ENCODE measurements at places on chromosomes 12 and 14. TPM values are rescaled to one million over a fixed set of nuclear protein-coding genes. Genes with fewer than 3 reads are reported as not detected.

GRCh38 chr12:6575648-6576047 lies 7.6 kb upstream of the NOP2 start:
- H3K36me3 ChIP-seq: peaks cover 54% of the 10 kb centered on the region
- no peaks in the 10 kb centered on the region for H3K27me3 ChIP-seq
- H3K27ac ChIP-seq: no peak overlapping the region
- no peaks in the 10 kb centered on the region for H3K4me1 ChIP-seq
- no peak overlapping the region for H3K4me3 ChIP-seq

DNA sequence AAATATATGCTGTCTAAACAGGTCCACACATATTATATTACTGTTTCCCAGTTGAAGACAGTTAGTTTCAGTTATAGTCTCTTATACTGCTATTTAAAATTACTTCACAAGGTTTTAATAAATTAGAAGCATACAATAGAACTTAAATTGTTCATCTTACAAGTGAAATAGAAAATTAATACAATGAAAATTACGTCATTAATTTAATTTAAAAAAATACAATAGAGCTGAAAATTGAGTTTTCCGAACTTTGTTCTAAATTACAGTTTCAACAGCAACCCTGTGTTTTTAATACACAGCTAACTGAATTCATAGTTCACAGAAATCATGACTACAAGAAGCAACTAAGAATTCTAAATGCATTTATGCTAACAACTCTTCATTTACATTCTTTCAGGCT lies 525.7 kb upstream of the FOXG1 start:
- H3K36me3 ChIP-seq: no peaks in the 10 kb centered on the region
- no peaks in the 10 kb centered on the region for H3K4me1 ChIP-seq
- DNase-seq: no peak
- no peak overlapping the region for H3K27ac ChIP-seq

DNA sequence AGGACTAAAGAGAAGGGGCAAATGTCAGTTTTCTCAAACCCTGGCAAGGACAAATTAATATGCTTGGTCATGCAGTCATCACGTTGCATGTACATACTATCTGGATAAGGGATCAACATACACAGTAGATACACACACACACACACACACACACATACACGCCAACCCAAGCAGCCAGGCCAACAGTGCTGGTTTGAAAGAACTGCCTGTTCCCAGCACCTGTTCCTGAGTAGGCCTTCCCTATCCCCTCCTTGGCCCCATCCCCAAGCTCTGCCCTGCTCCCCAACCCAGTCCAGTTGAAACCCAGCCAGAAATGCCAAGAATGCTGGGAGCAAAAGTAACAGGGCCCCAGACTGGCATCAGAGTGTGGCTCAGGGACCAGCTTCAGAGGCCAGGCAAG lies 4.4 kb downstream of the ITGA7 start:
- H3K27ac ChIP-seq: no peak overlapping the region
- no peak overlapping the region for H3K4me3 ChIP-seq
- DNase-seq: no peak
- peaks cover 41% of the 10 kb centered on the region for H3K27me3 ChIP-seq
- H3K36me3 ChIP-seq: no peaks in the 10 kb centered on the region

DNA sequence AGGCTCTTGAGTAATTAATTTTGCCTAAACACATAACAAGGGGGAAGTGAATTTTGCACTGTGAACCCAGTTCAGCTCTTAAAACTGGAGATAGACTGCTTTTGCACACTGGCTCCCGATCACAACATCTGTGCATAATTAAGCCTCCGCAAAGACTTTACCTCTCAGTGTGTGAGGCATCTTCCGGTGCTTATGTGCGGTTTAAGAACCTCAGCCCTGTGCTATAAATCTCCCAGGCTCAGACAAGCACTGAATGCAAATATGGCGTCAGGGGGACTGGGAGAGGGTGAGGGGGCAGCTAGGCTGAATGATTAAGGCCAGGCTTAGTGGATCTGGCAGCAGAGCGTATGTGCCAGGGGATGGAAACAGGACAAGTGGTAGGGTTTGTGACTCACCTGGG lies 103.3 kb downstream of the ADCK1 start:
- no peak for DNase-seq
- H3K4me1 ChIP-seq: peaks cover 22% of the 10 kb centered on the region
- H3K27me3 ChIP-seq: no peaks in the 10 kb centered on the region
- peak overlapping the region; percentile 42 for H3K4me3 ChIP-seq
- no peak overlapping the region for H3K27ac ChIP-seq

GRCh38 chr14:99360774-99361595 lies 89.0 kb upstream of the BCL11B start:
- peaks cover 4% of the 10 kb centered on the region for H3K4me1 ChIP-seq
- no peak overlapping the region for H3K27ac ChIP-seq
- no peaks in the 10 kb centered on the region for H3K36me3 ChIP-seq
- no peak for DNase-seq

- no peak overlapping the region for H3K4me3 ChIP-seq
- DNase-seq: no peak
- H3K4me1 ChIP-seq: no peaks in the 10 kb centered on the region
Observed at GRCh38 chr14:83255015-83255726, 1721.5 kb upstream of the SEL1L start.

- no peak overlapping the region for H3K4me3 ChIP-seq
- peaks cover 8% of the 10 kb centered on the region for H3K36me3 ChIP-seq
- H3K27me3 ChIP-seq: no peaks in the 10 kb centered on the region
- H3K4me1 ChIP-seq: peaks cover 26% of the 10 kb centered on the region
- H3K27ac ChIP-seq: no peak overlapping the region
Observed at GRCh38 chr12:124795081-124795948, 68.3 kb downstream of the SCARB1 start.

GRCh38 chr12:58148405-58148804 lies 207.0 kb downstream of the ATP23 start:
- no peaks in the 10 kb centered on the region for H3K36me3 ChIP-seq
- H3K27ac ChIP-seq: no peak overlapping the region
- H3K4me3 ChIP-seq: no peak overlapping the region

DNA sequence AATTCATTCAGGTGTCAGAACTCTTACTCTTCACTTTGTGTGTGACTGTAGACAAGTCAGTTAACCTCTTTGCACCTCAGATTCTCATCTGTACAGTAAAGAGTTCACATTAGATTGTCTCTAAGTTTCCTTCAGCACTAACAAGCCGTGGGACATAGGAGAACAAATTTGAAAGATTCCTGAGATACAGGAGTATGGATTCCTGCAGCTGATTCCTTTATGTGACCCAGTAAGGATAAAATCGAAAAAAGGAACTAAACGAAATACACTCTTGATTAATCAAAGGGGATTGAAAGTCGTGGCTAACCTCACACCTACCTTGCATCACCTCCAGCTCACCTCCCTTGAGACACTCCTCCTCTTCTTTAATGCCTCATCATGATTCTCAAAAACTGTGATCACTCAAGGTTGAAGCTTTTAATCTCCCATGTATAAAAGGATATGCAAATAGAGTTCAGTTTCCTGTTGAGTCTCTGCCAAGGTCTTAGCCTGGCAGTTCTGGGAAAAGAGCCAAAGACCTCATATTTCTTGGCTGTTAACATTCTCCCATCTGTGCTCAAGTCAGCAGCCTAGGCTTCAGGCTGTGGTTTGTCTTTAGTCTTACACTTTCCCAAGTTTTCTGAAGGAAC lies 156.6 kb downstream of the DAD1 start:
- no peak overlapping the region for H3K27ac ChIP-seq
- H3K27me3 ChIP-seq: peaks cover 11% of the 10 kb centered on the region
- no peak for DNase-seq
- H3K36me3 ChIP-seq: no peaks in the 10 kb centered on the region
- H3K4me3 ChIP-seq: no peak overlapping the region

- H3K27ac ChIP-seq: no peak overlapping the region
- DNase-seq: no peak
- peaks cover 10% of the 10 kb centered on the region for H3K27me3 ChIP-seq
- peaks cover 73% of the 10 kb centered on the region for H3K4me1 ChIP-seq
- H3K4me3 ChIP-seq: no peak overlapping the region
Observed at GRCh38 chr14:91378930-91379578, 38.6 kb downstream of the CCDC88C start.

DNA sequence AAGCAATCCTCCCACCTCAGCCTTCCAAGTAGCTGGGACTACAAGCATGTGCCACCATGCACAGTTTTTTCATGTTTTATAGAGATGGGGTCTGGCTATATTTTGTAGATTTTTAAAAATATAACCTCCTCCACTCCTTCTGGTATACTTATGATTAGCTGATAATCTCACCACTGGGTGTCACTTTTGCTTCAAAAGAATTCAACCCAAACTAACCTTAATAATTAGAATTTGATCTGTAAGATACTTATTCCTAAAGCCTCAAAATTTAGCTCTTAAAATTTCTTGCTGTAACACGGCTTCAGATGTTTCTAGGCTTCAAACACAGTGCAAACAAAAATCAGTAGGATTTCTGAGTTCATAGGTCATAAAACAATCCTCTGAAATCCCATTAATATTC lies 130.3 kb downstream of the CEP83 start:
- no peaks in the 10 kb centered on the region for H3K27me3 ChIP-seq
- H3K36me3 ChIP-seq: peaks cover 26% of the 10 kb centered on the region
- H3K4me1 ChIP-seq: no peaks in the 10 kb centered on the region
- H3K27ac ChIP-seq: no peak overlapping the region
- no peak for DNase-seq

DNA sequence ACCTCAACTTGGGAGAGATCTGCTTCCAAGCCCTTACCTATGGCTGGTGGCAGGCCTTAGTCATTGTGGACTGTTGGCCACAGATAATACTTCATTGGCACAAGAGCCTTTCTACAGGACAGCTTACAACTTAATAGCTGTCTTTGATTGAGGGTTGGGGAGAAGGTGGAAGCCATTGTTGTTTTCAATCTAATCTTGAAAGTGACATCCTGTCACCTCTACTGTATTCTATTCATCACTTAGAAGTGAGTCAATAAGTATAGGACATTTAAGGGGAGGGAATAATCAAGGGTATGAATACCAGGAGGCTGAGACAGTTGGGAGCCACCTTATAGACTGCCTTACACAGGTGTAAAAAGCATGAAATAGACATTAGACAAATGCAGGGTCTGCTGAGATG lies 906.3 kb downstream of the NRXN3 start:
- H3K4me3 ChIP-seq: no peak overlapping the region
- no peaks in the 10 kb centered on the region for H3K4me1 ChIP-seq
- no peaks in the 10 kb centered on the region for H3K27me3 ChIP-seq

DNA sequence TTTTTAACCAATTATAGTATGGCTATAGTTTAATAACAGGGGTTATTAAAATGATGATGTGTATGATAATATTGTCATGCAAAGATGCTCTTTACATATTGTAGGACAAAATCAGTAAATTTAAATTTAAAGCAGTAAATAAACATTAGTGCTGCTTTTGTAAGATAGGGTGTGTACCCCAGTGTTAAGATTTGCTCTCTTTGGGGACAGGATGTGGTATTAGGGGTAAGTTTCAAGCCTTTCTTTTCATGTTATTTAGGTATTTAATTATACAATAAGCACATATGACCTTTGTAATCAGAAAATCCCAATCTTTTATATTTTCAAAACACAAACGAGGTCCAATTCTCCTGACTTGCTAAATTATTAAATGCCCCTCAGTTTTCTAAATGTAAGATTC lies 39.7 kb upstream of the RPH3A start:
- peaks cover 31% of the 10 kb centered on the region for H3K27me3 ChIP-seq
- no peaks in the 10 kb centered on the region for H3K36me3 ChIP-seq
- DNase-seq: no peak
- H3K4me1 ChIP-seq: no peaks in the 10 kb centered on the region
- H3K27ac ChIP-seq: no peak overlapping the region
- no peak overlapping the region for H3K4me3 ChIP-seq

- no peak overlapping the region for H3K27ac ChIP-seq
- no peaks in the 10 kb centered on the region for H3K27me3 ChIP-seq
- no peak for DNase-seq
- no peaks in the 10 kb centered on the region for H3K4me1 ChIP-seq
- no peak overlapping the region for H3K4me3 ChIP-seq
- peaks cover 4% of the 10 kb centered on the region for H3K36me3 ChIP-seq
Observed at GRCh38 chr12:30417697-30418231, 277.9 kb downstream of the IPO8 start.

DNA sequence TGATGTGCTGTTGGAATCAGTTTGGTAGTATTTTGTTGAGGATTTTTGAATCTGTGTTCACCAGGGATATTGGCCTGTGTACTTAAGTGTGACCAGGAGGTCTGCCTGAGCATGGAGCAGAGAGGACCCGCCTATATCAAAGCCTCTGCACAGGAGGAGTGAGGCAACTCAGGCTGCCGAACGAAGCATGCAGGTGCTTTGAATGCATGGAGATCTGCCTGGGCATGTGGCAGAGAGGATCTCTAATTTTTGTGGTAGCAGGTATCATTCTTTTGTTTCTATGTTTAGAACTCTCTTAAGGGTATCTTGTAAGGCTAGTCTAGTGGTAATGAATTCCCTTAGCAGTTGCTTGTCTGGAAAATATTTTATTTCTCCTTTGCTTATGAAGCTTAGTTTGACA lies 26.9 kb downstream of the RAB3IP start:
- DNase-seq: no peak
- H3K27me3 ChIP-seq: no peaks in the 10 kb centered on the region
- H3K36me3 ChIP-seq: peaks cover 63% of the 10 kb centered on the region
- no peak overlapping the region for H3K27ac ChIP-seq

Gene STXBP6
- total RNA-seq: 17.0 TPM

Gene POTEM
- total RNA-seq: not detected

Gene NTN4
- 23.5 TPM for total RNA-seq

Gene OR4K17
- total RNA-seq: not detected

Gene CIT
- 50.9 TPM for total RNA-seq

Gene TC2N
- total RNA-seq: 42.2 TPM

Gene ABCD2
- total RNA-seq: 0.12 TPM

Gene SCNN1A
- total RNA-seq: 29.2 TPM

Gene CEBPE
- total RNA-seq: not detected

Gene POLE2
- total RNA-seq: 16.6 TPM

Gene DYNLL1
- 451 TPM for total RNA-seq

Gene RD3L
- not detected for total RNA-seq

Gene PLCZ1
- total RNA-seq: not detected

Gene AGAP2
- 0.33 TPM for total RNA-seq

Gene CLEC4D
- total RNA-seq: not detected

Gene MOAP1
- 19.3 TPM for total RNA-seq

Data from type B pancreatic cell (in vitro differentiated cells).